T-cell (primary cell): ENCODE measurements at places on chromosomes 3 and 15.

GRCh38 chr15:88865498-88866099 lies 29.7 kb downstream of the HAPLN3 start:
- no peak for DNase-seq

GRCh38 chr3:95738045-95738444 lies 1076.3 kb upstream of the EPHA6 start:
- DNase-seq: no peak

DNA sequence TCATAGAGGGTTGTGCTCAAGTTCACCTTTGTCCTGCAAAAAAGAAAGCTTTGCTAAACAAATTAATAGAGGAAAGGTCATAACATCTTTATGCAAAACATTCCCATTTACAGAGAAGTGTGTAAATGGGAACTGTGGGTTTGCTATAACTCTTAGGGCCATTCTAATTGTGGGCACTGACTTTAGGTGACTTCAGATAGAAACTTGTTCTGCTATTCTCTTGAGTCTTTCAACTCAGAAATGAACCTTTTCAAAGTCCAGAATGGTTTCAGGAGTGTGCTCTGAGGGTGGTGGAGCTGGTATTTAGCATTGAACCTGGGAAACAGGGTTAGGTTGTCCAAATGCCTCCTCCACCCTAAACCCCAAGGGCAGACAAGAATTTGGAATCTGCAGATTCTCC lies 34.0 kb downstream of the SPTSSB start:
- DNase-seq: no peak

GRCh38 chr15:71476823-71477222 lies 333.5 kb upstream of the NR2E3 start:
- DNase-seq: no peak

GRCh38 chr3:88398581-88398980 lies 248.8 kb downstream of the C3orf38 start:
- no peak for DNase-seq

GRCh38 chr3:52090131-52090932 lies 34.0 kb upstream of the DUSP7 start:
- DNase-seq: no peak

DNA sequence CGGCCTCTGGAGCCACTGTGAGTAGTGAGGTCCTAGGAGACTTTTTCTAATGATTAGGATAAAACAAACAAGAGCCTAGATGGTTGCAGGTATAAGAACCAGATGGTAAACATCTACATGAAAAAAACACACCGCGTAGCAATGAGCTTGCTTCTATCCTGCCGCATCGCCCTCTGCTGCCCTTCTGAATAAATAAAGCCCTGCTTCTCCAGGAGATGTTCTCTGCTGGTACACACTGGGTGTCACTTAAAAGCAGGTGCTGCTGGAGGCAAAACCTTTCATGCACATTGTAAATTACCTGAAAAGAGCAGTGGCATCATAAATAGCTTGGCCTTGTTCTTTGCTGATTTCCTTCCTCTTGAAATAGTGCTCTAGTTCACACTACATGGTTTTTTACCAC lies 164.4 kb upstream of the TOPAZ1 start:
- DNase-seq: no peak

DNA sequence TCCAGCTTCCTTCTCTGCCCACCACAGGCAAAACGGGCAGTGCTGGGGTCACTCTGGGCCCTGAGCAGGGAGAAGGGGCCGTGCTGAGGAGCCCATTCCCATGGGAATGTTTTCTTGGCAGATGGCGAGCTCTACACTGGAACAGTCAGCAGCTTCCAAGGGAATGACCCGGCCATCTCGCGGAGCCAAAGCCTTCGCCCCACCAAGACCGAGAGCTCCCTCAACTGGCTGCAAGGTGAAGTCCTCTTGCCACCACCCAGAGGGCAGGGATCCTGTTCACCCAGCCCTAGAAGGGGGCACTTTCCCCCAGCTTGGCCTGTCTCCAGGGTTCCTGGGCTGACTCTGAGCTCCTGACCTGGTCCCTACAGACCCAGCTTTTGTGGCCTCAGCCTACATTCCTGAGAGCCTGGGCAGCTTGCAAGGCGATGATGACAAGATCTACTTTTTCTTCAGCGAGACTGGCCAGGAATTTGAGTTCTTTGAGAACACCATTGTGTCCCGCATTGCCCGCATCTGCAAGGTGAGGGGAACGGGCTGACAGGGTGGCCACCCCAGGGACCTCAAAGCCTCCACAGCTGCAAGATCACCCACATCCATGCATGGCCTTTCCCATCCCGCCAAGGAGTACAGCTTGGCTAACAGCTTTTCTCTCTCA lies 12.4 kb downstream of the CIB1 start:
- no peak for DNase-seq

- no peak for DNase-seq
Measured at GRCh38 chr15:91482799-91483198, 370.7 kb upstream of the SLCO3A1 start.

DNA sequence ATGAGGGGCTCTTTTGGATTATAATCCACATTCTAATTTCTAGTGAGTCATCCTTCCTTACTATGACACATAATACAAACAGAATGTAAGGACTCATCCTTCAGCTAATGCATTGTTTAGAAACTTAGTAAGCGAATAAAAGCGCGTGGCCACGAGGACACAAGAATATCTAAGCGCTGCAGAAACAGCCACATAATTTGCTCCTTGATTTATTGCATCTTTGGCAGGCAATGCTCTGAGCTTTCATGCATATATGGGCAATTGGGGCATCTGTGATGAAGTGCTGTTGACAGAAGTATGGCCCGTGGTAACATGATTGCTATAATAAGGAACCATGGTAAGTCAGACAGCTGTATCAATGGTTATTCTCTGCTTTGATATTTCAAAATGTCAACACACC lies 191.3 kb upstream of the ZNF385D start:
- DNase-seq: no peak

GRCh38 chr3:193114431-193115340 lies 126.3 kb upstream of the PLAAT1 start:
- no peak for DNase-seq

DNA sequence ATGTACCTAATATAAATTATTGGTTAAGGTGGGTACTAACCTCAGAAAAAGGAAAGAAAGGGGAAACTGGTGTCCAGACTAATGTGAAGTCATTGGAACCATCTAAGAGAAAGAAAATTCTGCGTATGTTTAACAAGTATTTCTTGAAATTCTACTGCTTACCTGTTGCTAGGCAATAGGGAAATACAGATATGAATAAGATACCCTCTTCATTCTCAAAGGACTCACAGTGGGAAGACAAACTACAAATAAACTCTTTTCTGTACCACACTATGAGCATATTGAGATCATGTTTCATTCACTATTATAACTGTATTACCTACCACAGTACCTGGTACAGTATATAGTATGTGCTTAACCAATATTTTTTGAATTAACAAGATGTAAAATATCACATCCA lies 140.5 kb upstream of the MLF1 start:
- DNase-seq: no peak

DNA sequence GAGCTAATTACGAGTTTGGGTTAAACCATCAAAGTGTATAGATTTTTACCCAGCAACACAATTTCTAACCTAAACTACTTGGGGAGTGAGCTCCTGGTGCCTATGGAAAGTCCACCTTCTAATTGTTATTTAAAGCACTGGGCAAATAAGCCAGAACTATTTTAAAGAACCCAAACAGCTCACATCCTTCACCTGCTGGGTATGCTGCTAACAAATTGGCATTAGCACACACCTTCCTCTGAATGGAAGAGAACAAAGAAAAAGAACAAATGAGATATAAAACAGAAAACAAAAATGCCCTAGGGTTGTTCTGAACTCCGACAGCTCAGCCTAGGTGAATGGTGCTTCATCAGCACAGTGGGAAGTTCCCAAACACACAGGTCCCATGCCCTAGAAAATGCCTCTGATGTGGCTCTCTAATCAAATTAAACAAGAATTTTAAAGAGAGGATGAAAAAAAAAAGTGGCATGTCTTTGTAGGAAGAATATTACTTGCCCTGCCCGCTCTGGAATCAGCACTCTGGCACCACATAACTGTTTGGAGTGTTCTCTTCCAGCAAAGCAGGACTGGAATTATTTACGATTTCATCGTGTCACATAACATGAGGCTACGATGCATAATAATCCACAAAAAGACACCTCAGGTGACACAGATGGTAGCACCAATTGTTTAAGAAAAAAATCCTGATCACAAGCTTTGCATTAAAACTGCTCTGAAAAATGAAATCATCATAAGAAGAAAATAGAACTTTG lies 334.4 kb downstream of the GBE1 start:
- no peak for DNase-seq
